NCI-H1048 (cell line): ENCODE measurements at places on chromosomes 5 and 9.

DNA sequence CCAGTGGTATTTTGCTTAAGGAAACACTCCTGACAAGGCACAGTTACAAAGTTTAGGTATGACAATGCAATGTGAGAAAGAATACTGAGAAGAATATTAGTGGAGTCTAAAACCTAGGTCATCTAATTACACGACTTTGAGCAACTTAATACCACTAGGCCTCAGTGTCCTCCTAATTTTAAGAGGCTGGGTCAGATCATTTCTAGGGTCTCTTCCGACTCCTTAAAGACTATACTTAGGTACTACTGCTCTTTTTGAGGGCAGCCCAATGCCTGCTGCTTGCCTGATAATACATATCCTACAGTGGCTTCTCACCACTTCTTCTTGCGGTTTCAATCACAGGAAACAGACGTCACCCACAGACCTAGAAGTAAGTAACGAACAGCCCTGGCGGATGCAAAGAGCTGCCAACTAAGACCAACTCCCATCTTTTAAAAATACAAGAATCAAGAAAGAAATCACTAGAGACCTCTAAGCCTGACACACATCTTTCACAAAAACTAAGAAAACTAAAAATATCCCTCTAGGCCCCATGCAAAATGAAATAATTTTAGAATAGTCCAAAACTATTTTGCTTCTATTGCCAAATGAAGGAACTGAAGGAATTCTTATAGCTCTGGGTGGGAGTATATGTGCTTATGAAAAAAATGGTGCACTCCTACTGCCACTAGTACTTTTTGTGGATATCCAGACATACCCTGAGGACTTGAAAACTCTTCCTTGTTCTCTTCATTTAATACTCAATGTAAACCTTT is 13.1 kb downstream of the DIAPH1 start:
- no peak for DNase-seq

DNA sequence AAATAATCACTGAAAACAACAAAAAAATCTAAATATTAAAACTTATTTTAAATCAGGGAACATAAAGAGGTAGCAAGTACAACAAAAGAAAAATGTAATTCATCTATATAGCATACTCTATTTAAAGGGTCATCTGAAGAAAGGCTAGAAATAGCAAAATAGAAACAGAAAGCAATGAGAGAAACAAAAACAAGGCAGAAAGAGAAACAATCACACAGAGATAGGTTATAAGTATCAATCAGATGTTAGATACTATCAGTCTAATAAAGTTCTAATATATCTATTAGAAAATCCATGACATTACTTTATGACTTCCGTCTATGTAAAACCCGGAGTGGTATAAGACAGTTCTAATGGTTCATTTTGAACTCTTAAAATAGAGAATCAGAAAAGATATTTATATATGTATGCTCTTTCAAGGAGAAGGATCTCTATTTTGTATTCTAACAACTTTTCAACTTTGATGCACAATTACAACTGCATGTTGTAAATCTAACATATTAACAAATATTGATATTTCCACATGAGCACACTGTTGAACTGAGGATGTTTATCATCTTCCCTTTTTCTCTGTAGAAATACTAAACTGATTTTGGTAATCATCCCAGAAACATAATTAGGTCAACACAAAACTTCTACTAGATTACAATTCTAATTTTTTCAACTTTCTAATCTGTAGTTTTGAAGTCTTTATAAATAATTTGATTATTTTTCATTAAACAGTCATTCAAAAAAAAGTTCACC is 15.8 kb downstream of the RICTOR start:
- DNase-seq = no peak

- DNase-seq = no peak
Measured at GRCh38 chr5:43017428-43017815, 22.7 kb downstream of the ANXA2R start.

- DNase-seq = no peak
Measured at GRCh38 chr5:3101561-3101960, 350.1 kb upstream of the IRX2 start.

- no peak for DNase-seq
Measured at GRCh38 chr5:93078082-93079038, 502.7 kb downstream of the NR2F1-AS1 start.

DNA sequence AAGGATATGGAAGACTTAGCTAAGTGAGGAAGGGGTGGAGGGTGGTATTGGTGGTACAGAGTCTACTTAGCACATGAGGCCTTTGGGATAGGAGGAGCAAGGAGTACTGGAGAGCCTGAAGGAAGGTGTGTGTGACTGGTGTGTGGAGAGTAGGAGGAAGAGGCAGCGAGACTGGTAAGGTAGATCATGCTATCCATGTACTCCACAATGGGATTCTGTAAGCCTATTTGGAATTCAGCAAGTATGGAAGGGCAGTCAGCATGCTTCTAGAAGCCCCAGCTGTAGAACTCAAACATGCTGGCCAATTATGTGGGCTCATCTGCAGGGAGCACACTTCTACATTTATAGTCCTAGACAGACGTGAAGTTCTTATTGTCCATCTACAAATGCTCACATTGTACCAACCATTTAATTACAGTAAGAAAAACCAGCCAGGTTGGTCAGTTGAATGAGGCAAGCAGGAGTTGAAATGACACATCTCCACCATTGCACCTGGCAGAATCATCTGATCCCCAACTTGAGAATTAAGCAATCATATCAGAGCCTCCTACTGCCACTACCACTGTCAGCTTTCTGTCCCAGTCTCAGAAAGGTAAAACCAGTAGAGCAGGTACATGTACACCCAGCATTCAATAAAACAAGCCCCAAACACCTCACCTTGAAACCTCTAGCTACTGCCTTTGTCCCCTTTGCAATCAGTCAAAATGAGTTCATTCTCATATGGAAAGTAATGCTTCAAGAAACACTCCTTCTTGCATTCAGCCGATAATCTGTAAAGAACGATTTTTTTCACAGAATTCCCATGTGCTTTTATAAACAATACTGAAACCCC is 60.9 kb upstream of the GLRX start:
- no peak for DNase-seq

DNA sequence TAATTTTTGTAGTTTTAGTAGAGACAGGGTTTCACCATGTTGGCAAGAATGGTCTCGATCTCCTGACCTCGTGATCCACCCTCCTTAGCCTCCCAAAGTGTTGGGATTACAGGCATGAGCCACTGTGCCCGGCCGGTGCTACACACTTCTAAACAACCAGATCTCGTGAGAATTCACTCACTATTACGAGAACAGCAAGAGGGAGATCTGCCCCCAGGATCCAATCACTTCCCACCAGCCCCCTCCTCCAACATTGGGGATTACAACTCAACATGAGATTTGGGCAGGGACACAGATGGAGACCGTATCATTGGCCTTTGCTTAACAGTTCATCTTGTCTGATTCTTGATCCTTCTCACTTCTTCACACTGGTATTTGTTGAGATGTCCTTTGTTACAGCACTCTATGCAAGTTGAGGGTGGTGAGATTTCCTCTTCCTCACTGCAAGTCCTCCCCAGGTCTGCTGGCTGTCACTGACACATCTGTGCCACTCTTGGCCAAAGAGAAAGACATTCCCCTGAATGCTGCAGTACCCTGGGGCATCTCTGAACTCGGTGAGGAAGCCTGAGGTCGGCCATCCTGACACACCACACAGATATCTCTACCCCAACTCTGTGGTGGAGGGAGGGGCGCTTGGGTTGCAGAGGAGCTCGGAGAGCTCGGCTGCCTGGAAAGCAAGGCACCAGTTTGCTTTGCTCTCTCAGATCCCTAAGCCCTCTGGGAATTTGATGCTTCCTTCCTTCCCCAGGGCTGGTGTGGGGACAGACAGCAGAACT is 4.2 kb upstream of the SUB1 start:
- no peak for DNase-seq

- DNase-seq = no peak
Measured at GRCh38 chr9:105436783-105437182, 11.1 kb upstream of the FSD1L start.
